NCI-H187 (cell line): ENCODE measurements at places on chromosomes 3 and 15.

GRCh38 chr15:44711743-44712345 lies 527 bp downstream of the B2M start:
- no peak for DNase-seq

GRCh38 chr3:162658003-162658402 lies 1161.4 kb downstream of the OTOL1 start:
- no peak for DNase-seq

- DNase-seq, result no peak
Measured at GRCh38 chr3:10150987-10151386, 9.4 kb downstream of the VHL start.

DNA sequence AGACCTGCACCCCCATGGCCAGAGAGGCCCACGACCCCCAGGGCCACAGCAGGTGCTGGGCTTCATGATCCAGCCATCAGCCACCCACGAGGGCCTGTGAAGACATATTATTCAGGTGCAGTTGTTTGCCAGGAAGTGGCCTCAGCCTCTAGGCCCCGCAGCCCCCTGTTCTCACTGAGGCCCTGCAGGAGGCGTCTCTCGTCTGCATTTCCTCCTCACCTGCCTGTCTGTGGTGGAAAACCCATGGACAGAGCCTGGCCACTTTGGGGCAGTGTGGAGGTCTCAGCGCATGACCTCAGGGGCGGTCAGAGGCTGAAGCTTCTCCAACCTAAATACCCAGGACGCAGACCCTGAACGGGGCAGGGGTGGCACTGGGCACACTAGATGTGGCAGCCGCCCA lies 18.6 kb downstream of the UROC1 start:
- no peak for DNase-seq

GRCh38 chr3:142596726-142597088 lies 514 bp downstream of the PLS1 start:
- no peak for DNase-seq

DNA sequence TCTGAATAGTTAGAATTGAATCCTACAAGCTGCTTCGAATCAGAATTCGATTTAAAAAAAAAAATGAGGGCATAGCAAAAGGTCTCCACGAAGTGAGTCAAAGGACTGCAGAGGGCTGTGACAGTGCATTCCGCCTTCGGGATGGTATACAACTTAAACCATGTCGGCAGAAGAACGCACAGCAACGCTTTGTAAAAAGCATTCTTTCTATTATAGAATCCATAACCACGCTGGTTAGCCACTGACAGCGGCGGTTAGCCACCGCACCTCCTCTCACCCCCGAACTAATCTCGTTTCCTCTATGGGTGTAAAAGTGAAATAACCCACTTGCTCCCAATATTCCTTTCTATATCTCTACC lies 664 bp upstream of the PIK3CA start:
- no peak for DNase-seq

GRCh38 chr3:105904678-105905284 lies 36.0 kb upstream of the CBLB start:
- DNase-seq, result no peak

GRCh38 chr3:16960125-16960524 lies 75.4 kb downstream of the PLCL2 start:
- DNase-seq, result no peak

DNA sequence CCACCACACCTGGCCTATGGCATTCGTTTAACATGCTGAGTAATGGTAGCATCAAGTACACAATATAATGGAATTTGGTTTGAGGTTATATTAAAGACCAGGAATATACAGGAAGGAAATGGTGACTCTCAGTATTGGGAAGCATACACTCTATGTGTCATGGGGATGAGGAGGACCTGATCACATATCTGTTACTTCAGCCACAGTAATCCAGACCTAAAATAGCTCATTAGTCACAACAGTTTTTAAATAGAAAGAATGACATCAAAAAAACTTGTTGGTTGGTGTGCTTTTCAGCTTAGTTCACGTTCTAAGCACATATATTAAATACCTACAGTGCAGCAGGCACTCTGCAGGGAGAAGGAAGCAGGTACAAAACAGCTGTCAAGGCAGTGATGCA lies 52.5 kb upstream of the ATP2C1 start:
- DNase-seq, result no peak

DNA sequence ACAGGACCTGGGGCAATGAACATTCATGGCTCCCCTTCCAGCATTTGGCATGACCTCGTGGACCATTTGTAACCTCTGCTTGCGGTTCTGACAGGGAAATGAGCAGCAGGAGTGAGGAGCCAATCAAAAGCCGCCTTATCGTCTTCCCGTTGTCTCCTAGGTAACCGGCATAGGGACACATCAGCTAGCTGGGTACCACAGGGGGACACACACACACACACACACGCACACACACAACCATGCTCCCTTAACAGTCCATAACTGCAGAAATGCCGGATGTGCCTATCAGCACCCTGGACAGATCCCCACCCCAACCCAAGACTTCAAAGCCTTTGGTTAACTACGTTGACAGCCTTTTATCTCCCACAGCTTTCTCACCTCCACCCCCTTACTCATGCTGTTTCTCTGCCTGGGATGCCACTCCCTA lies 53.4 kb upstream of the CCDC174 start:
- DNase-seq, result no peak

DNA sequence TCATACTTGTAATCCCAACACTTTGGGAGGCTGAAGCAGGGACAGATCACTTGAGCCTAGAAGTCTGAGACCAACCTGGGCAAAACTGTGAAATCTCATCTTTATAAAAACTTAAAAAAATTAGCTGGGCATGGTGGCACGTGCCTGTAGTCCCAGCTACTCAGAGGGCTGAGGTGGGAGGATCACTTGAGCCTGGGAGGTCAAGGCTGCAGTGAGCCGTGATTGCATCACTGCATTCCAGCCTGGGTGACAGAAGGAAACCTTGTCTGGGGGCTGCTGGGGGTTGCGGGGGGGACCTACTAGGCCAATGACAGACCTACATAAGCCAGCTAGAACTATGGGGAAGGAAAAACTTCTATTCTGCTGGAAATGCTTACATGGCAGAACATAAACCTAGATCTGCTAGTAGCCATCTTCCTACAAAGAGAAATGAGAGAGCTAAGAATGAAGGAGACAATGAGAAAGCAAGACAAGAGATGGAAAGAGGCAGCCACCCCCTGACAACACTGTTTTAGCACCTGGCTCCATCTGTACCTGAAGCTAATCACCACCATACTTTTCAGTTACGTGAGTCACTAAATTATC lies 23.9 kb downstream of the FOXP1 start:
- DNase-seq, result no peak

GRCh38 chr3:62281726-62282125 lies 91.6 kb downstream of the FEZF2 start:
- no peak for DNase-seq

DNA sequence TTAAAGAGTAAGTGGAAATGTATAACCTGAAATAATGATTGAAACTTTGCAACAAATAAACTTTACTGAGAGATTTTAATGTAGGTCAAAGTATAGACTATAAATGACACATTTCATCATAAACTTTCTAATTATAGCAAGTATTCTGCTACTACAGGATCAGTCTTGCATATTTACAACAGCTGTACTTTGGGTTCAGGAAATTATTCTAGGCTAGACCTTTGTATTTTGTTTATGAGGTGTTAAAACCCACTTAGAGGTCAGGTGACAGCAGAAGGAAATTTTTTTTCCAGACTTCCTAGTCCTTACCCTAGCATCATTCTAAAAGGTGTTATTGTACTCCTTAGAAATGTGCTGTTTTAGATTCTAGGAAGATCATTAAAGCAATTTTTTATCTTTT lies 2.3 kb downstream of the RNF7 start:
- no peak for DNase-seq

DNA sequence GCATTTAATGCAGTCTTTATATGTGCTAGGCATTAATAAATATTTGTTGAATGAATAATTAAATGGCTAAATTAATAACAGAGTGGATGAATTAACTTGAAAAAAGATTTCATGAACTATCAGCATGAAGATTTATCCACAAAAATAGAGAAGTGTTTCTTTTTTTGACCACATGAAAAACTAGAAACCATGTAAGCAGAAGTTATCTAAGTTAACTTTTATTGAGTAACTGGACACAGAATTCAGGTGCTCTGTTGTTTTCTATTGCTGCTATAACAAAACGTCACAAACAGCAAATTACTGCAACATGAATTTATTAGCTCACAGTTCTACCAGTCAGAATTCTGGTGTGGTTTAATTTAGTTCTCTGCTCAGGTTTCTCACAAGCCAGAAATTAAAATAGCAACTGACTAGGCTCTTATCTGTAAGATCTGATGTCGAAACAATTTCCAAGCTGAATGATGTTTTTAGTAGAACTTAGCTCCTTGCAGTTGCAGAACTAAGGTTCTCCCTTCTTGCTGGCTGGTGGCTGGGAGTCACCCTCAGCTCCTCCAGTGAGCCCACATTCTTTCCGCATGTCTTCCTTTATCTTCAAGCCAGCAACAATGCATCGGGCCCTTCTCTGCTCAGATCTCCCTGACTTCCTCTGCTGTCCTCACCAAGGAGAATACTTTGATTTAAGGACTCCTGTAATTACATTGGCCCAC lies 810.2 kb upstream of the ALCAM start:
- DNase-seq, result no peak

- DNase-seq, result no peak
Measured at GRCh38 chr3:88133711-88134263, 16.0 kb upstream of the C3orf38 start.

DNA sequence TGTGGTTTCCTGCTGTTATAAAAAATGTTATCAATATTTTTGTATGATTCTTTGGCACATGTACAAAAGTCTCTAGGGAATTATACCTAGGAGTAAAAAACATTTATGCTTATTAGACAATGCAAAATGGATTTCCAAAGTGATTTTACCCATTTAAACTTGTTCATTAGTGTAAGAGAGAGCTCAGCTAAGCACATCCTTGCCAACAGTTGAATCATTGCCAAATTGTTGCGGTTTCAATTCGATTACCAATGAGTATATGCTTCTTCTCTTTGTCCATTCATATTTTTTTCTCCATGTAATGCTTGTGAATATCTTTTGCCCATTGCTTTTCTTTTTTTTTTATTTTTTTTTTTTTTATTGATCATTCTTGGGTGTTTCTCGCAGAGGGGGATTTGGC lies 17.2 kb downstream of the CASR start:
- peak; percentile 79 for DNase-seq

- DNase-seq, result no peak
Measured at GRCh38 chr15:68425428-68426060, 6.4 kb downstream of the ITGA11 start.

- DNase-seq, result no peak
Measured at GRCh38 chr3:32045091-32045915, 61.1 kb upstream of the GPD1L start.

- DNase-seq, result no peak
Measured at GRCh38 chr15:52520421-52520820, 8.3 kb downstream of the MYO5A start.

DNA sequence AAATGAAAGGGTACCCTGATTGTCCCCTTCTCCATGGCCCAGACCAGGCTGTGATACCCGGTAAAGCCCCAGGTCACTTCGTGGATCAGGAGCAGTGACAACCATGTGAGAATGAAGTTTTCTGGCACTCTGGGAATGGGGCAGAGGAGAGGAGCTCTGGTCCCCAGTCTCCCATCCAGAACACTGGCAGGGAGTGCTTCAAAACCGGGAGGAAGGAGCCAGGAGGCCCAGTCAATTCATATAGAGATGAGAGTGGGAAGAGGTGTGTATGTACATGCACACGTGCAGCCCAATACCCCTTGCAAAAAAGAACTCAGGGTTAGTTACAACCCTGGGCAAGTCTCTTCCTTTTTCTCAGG lies 101.4 kb upstream of the TLE3 start:
- no peak for DNase-seq

DNA sequence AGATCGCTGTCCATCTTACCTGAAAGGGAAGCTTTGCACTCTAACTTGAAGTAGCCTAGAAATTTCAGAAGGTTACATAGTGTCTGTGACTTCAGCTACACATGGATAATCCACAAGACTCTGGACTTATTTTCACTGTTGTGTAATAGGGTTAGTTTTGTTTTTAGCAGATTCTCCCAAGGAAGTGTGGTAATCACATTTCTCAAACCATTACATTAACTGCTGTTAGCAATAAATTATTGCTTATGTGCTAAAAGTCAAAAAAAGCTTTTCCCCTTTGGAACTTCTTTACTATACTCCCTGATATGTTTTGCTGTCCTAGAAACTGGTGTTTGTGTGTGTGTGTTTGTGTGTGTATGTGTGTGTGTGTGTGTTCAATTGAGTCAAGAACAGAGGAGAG lies 351.8 kb upstream of the TPRG1 start:
- DNase-seq, result no peak

GRCh38 chr3:159882790-159883779 lies 105.5 kb upstream of the IL12A start:
- peak; percentile 48 for DNase-seq

- no peak for DNase-seq
Measured at GRCh38 chr3:41740374-41740886, 221.5 kb downstream of the ULK4 start.

- DNase-seq, result peak; percentile 35
Measured at GRCh38 chr3:124565013-124565412, 165.2 kb upstream of the UMPS start.

DNA sequence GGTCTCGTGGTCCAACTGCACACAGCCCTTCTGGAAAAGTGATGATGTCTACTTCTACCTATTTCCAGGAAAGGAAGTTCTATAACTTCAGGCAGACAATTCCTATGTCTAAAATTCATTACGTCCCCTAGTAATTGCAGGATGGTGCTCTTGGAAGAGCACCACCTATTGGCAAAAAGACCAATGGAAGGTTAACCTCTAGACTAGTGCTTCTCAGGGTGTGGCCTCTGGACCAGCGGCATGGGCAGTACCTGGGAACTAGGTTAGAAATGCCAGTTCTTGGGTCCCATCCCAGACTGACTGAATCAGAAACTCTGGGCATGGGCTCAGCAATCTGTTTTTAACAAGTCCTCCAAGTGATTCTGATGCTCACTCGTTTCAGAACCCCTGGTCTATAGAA lies 258.3 kb upstream of the ICE2 start:
- no peak for DNase-seq

DNA sequence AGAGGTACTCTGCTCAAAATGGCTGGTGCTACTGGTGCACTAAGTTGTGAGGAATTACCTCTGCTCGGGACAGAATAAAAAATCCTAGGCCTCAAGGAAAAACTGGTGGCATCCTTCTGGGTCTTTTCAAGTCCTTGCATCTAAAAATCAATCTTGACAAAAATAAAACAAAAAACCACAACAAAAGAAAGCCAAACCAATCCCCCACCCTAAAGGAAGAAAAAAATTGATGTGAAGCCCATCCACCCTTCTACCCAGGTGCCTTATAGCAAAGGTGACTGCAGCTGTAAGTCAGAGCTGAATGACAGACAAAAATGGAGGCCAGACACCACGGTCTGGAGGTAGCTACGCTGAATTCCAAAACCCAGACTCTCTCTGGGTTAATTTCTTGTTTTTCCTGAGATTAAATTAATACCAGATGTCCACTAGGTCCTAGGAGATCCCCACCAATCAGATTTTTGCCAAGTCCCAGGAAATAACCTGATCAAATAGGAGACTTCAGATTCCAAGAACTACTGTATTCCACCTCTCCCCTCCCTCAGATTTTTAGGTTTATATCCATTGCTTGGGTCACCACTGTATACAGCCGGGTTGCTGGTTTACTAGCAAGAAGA lies 33.5 kb downstream of the ABCC5 start:
- DNase-seq, result no peak
